RWPE2 (cell line): ENCODE measurements at places on chromosomes 1 and 21.

DNA sequence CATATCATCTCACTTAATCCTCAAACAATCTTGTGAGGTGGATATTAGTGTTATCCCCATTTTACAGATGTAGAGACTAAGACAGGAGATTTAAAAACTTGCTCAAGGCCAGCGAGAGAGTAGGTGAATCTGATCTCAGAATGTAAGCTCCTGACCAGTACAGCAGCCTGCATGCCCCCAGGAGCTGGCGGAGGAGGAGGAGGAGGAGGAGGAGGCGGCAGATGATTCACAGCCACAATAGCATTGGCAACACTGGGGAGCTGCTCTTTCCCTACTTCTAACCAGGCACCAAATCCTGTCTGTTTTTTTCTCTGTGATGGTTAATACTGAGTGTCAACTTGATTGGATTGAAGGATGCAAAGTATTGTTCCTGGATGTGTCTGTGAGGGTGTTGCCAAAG lies 243.2 kb downstream of the ATG4C start:
- no peak for DNase-seq

GRCh38 chr1:24865168-24865567 lies 64.9 kb downstream of the RUNX3 start:
- no peak for DNase-seq

GRCh38 chr21:35227786-35228185 lies 178.7 kb upstream of the RUNX1 start:
- DNase-seq = no peak

DNA sequence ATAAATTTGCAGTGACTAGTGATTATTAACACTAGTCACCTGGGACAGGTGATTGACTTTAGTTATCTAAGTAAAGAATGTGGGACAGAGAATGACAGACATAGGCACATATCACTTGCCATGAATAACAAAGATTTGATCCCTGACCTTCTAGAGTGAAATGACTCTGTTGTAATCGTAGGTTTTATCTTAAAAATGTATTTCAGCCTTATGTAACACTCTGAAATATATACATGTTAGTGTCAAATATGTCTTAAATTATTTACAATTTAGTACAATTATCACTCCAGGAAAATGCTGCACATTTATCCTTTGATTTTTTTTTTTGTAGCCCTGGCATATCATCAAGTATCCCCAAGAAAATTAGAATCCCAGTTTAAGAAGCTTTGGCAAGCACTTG lies 186.4 kb upstream of the PTGFR start:
- no peak for DNase-seq

DNA sequence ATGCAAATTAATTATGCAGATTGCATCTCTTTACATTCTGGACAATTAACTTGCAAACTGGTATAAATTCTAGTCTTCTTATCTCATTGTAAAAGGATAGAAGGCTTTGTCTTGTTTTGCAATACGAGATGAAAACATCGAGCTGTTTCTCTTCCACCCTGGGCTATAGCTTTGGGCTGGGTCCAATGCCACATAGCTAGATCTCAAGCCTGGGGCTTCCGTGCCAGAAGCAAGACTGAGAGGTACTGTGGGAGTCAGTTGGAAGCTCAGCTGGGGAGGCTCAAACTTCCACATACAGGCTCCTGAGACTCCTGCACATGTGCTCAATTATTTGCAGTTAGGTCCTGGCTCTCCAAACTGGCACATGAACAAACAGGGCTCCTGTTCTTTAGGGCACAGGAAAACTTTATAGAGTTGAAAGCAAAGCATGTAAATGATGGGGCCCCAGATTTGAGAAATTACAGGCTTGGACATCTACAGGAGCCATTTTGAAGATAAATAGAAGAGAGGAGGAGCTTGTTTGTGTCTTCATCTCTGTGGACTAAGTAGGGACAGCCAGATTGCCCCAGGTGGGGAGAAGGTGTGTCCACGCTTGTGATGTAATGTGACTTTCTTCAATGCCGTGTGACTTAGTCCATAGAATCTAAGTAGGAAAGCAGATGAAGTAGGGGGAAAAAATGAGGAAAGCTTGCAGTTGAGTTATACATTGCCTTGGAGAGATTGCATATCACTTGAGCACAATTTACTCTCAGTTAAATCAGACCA lies 65.9 kb upstream of the SIPA1L2 start:
- DNase-seq = no peak

GRCh38 chr1:29370067-29370466 lies 133.7 kb downstream of the PTPRU start:
- no peak for DNase-seq

GRCh38 chr1:3515774-3516480 lies 61.5 kb downstream of the ARHGEF16 start:
- no peak for DNase-seq

DNA sequence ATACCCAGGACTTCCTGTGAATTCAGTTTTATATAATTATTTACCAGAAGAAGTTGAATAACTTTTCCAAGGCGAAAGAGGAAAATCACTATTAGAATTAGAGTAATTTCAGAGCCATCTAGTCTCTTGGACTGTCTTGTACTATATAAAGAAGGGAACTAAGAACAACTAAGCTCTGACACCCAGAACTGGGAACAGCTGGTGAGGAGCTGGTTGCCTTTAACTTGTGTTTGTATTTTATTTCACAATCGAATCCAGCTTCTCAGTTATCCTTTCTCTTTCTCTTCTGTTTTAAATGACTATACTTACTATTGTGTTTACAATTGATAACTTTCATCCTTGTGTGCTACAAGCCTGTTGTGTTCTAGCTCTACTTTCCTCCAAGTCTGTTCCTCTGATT lies 8.4 kb downstream of the SNX27 start:
- no peak for DNase-seq

GRCh38 chr21:35053356-35054096 lies 4.4 kb upstream of the RUNX1 start:
- DNase-seq = no peak

DNA sequence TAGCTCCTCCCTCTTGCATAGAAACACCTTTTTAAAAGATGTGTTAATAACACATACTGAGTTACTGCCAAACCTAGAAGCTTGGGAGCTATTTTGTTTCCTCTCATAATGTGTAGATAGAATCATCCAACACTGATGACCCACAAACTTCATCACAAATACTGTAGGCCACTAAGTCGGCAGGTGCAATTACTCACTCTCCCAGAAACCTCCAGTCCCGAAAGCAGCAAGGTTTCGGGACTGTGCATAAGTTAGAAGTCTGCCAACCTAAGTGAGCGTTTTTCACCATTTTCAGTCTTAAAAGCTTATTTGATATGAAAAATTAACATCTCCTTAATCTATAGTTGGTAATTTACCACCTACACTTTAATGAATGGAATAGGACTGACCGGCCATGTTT lies 32.0 kb downstream of the C1orf198 start:
- no peak for DNase-seq

DNA sequence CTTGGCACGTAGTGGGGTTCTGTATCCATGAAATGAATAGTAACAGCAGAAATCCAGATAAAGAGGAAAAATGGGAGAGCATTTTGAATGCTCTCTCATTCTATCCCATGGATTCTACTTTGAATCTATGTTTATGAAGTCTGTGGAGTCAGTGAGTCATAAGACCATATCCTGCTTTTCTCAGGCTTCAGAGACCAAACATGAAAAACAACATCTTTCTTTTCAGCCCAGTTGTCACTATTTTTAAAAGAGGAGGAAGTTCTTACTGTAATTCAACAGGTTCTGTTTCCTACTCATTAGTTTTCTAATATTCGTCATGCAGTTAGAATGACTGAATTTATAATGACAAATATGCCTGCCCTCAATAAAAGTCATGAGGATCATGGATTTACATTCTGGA lies 39.4 kb upstream of the CD55 start:
- no peak for DNase-seq

- no peak for DNase-seq
Observed at GRCh38 chr1:67336783-67337182, 29.1 kb downstream of the IL12RB2 start.
